Activated effector memory CD4-positive, alpha-beta T cell treated with anti-CD3 and anti-CD28 coated beads, Interleukin-2, amount 50 U/mL, for 16 hours (primary cell): ENCODE measurements at places on chromosomes 7 and 10.
A peak's percentile ranks its signal among the peaks of the same experiment; 100 is the strongest.

DNA sequence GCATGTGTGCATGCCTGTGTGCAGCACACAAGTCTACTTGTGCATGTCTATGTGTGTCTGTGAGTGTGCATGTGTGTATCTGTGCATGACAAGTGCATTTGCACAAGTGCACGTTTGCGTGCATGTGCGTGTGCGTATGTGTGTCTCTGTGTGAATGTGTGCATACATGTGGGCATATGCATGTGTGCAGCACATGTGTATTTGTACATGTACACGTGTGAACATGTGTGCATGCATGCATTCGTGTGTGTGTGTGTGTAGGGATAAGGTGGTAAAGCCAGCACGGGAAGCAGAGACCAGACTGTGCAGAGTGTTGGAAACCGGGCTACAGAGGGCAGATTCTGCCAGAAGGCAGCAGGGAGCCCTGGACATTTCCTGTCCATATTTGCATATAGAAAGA, 35.9 kb upstream of the GNA12 start:
- DNase-seq: no peak

- no peak for DNase-seq
Observed at GRCh38 chr10:111551001-111551400, 474.2 kb downstream of the ADRA2A start.

GRCh38 chr10:104391150-104391968, 37.7 kb downstream of the CFAP58 start:
- no peak for DNase-seq

DNA sequence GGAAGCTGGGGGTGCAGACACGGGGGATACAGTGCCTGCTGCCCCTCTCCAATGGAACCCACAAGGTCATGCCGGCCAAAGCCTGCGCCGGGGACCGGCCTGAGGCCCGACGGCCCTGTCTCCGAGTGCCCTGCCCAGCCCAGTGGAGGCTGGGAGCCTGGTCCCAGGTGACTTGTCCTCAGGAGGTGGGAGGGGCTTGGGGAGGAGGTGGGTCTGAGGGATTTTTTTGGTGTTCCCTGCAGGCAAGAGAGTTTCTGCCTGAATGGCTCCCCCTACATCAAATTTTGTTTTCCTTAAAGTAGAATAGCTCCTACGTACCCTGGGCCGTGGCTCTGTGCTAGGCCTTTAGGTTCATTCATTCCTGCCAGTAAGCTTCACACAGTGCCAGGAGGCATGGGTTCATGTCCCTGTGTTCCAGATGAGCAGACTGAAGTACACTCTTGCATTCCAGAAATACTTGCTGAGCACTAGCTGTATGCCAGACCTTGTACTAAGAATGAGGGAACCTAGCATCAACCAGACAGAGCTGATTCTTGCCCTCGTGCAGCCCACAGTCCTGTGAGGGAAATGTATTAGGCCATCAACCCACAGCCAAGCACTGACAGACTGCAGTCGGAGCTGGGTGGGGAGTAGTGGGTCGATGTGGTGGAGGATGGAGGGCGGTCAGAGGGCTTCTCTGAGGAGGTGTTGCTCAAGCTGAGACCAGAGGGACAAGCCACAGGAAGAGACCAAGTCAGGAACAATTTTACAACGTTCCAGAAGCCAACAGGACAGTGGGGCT, 31.1 kb downstream of the TBATA start:
- DNase-seq: no peak

GRCh38 chr10:86344714-86345161, 21.9 kb downstream of the GRID1 start:
- peak; percentile 62 for DNase-seq

DNA sequence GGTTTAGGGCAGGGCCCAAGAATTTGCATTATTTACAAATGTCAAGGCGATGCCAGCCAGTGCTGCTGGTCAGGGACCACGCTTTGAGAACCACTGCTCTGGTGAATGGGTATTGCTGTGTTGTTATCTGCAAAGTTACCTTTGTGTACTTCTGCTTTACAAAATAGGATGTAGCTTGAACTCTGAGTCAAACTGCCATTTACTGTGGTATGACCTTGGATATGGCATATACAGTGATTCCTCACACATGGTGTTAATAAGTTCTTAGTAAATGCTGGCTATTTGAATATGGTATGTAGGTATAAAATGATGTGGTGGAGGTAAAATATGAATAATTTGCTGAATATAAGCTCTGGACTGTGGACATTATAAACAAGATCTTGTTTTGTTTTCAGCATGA, 148.9 kb downstream of the AUTS2 start:
- DNase-seq: no peak

DNA sequence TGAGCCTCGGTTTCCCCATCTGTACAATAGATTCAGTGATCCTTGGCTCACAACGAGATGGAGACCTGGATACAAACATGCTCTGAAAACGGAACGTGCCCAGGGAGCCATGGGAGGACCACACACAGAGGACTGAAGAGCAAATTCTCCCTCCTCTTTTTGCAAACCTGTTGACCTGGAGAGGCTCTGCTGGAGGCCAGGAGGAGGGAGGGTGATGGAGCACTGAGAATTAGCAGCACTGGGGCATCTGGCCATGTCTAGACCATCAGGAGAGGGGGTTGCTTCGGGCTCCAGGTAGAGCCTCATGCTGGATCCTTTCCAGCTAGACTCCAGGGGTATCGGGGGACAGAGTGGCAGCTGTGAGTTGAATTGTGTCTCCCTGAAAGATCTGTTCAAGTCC, 97.4 kb upstream of the GPR26 start:
- no peak for DNase-seq

DNA sequence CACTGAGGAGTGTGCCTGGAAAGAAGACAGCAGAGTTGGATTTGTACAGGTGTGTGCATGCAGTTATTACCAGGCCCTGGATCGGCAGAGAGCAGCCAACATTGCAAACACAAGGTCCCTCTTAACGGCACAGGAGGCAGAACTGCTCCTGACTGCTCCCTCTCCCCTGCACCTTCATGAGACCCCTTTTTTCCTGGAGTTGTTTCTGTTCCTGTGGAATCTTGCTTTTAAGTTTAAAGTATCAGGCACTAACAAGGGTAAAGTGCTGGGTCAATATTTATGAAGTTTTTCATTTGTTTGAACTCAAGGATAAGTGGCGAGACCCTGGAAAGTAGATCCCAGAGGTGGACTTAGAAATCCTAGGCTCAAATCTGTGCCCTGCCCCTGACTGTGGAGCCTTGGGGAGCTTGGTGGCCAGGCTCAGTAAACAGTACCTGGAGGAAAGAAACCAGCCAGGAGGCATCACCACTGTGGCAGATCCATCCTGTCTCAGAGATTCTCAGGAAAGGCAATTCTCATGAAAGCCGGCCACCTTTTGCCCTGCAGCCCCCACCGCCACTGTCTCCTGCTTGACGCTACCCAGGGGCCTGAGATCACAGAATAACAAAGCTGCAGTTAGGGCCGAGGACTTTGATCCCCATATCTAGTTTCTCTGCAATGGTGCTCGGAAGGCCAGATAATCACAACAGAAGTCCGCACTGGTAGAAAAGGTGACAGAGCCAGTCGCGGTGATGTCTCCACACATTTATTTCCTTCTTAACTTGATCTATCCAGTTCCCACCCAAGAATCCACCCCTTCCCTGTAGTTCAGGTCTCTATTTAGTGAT, 36.7 kb downstream of the DDC start:
- no peak for DNase-seq

- no peak for DNase-seq
Observed at GRCh38 chr7:130286881-130287280, 6.1 kb upstream of the CPA4 start.

DNA sequence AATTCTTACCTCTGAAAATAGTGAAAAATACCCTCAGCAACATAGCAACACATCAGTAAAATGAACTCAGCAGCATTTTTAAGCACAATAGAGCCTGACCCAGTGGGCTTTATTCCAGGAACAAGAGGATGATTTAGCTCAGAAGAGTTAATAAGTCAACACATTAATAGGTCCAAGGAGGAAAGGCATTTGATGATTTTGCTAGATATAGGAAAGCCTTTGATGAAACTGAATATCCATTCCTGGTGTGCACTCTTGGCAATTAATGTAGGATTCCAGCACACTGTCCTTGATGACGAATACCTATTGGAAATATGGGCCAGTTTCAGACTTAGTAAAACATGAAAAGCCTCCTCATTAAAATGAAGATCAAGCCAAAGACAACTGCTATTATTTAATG, 42.5 kb downstream of the RASGEF1A start:
- no peak for DNase-seq

GRCh38 chr10:73359492-73359891, 828 bp upstream of the CFAP70 start:
- DNase-seq: no peak

- no peak for DNase-seq
Observed at GRCh38 chr10:88113232-88113631, 249.8 kb downstream of the PTEN start.

- DNase-seq: no peak
Observed at GRCh38 chr7:135231686-135232085, 2.0 kb upstream of the STRA8 start.

GRCh38 chr7:106313966-106314365, 29.2 kb upstream of the NAMPT start:
- no peak for DNase-seq

DNA sequence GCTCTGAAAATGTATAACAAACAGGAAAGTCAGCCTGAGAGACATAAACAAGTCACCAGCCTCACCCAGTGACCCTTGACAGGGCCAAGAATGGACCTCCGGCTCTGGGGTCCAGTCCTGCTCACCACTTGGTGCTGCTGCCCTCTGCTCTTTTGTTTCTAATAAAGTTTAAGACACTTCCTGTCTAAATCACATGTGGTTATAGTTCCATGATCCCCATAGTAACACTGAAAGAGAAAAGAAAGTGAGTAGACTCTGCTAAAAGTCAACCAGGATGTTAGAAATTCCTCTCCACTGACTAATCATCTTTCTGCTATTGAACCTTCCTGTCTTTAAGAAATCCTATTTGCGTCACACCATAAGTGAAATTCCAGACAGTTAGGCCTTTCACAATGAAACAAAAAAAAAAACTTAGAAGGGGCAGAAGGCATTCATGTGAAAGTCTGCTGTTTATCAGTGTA, 179.2 kb upstream of the BET1 start:
- no peak for DNase-seq

DNA sequence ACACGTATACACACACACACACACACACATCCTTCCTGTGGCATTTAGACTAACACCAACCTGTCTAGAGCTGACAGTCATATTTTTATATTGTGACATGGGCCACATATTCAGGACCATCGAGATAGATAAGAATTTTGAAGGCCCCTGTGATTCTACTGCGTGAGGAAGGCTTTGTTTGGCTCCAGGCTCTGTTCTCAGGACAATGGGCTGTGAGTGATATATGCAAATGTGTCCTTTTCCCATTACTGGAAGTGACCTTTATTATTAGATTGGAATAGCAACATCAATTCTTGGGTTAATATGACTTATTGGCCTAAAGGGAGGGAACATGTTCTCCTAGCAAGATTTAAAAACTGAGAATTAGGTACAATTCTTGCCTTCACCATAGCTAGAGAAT, 156.1 kb downstream of the SPAG6 start:
- DNase-seq: no peak

DNA sequence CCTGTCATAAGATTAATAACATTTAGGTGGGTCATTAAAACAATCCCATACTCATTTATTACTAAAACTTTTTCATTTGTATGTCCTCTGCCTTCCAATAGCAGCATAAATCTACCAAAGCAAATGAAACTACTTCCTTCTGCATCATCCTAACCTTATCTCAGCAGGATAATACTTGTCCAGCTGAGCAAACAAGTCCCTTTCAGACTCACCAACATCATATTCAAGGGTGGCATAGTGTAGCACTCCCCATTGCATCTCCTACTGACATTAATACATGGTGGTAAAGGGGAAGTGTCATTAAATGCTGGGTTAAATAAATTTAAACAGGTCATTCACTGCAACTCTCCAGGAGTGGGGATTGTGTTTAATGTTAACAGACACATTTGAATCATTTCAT, 3.4 kb upstream of the MINDY3 start:
- no peak for DNase-seq

DNA sequence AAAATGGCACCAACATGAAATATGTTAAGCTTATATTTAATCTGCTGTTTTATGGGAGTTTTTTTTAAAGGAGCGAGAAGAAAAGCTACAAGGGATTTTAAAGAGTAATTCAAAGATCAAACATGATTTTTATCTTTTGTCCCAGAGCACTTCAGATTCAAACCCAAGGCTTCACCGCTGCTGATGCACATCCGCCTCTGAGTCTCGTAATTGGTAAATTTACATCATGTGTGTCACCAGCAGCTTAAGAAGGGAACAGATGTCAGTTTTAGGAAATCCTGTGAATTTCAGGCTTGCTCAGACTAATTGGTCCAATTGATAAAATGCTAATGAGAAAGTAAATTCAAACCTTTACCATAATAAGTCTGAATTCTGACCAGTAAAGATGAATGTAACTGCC, 406.3 kb downstream of the GFRA1 start:
- DNase-seq: no peak

DNA sequence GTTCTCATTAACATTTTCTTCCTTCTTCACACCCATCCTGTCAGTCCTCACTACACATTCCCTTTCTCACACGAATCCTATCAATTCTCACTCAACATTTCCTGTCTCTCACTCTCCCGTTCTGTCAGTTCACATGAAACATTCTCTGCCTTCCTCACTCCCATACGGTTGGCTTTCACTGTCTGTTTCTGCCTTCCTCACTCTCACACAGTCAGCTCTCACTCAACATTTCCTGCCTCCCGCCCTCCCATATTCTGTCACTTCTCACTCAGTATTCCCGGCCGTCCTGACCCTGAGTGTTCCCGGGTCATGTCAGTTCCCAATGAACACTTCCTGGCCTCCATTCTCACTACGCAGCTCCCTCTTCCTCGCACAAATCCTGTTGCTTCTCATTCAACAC, 61.5 kb downstream of the DYNC2I1 start:
- DNase-seq: no peak

DNA sequence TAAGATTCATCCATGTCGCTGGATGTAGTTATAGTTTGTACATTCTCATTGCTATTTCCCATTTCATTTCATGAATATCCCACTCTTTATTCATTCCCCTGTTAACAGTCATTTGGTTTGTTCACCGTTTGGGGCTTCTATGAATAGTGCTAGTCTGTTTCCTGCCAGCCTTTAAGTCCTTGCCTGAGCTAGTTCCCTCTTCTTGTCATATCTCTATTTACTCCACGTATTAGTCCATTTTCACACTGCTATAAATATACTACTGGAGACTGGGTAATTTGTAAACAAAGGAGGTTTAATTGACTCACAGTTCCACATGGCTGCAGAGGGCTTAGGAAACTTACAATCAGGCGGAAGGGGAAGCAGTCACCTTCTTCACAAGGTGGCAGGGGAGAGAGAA, 56.2 kb downstream of the PLCE1 start:
- DNase-seq: no peak

DNA sequence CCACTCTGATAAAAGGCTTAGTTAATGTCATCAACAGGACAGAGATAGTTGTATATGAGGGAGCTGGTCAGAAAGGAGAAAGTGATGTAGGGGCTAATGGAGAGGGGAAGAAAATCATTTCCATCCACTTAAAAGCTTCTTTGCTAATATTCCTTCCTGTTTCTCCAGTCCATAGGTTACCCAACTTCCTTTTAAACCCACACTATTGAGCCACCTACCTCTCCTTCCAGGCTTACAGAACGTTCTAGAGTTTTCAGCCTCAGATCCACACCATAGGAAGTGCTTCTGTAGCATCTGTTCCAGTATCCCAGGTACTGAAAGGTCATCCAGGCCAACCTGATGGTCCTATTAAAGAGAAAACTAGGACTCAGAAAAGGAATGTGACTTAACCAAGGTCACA, 28.2 kb downstream of the STRIP2 start:
- no peak for DNase-seq
